ENCODE measurements at places on chromosomes 1 and 21.

- no peak for DNase-seq
Observed at GRCh38 chr1:114902343-114902742, 47.7 kb downstream of the SYCP1 start.

- no peak for DNase-seq
Observed at GRCh38 chr1:117861694-117862093, 67.7 kb downstream of the GDAP2 start.

GRCh38 chr1:37701051-37701450 is 8.7 kb downstream of the CDCA8 start:
- no peak for DNase-seq

DNA sequence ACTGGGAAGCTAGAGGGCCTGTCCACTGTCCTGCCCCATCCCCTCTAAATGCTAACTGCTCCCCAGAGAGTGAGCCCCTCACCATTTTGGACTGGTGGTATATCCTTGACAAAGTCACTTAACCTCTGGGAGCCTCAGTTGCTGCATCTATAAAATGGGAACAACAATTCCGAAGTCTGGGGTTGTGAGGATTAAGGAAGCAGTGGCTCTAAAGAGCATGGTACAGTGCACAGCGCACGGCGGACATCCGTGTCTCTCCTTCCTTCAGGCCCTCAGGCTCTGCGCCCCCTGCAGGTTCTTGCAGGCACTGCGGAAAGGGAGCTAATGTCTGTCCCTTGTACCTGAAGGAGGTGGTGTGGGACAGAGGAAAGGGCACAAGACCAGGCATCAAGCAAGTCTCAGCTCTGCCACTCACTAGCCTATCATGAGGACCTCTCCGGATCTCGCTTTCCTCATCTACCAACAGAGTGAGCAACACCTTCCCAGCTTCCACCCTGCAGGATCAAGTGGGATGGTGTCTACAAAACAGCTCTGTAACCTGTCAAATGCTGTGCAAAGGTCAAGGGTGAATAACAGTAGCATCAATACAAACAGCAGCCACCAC is 20.1 kb downstream of the ECE1 start:
- DNase-seq, result no peak

DNA sequence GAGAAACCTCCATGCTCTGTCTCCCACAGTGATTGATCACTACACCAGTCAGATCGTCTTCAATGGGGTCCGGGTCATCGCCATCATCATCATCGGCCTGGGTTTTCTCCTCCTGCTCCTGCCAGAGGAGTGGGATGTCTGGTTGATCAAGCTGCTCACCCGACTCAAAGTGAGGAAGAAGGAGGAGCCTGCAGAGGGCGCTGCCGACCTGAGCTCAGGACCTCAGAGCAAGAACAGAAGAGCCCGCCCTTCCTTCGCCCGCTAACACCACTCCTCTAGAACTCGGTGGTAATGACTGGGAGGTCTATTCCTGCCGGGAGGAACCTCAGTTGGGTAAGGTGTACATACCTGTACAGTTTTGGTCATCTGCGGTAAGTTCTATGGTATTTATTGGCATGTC is 50.3 kb upstream of the COA6 start:
- no peak for DNase-seq

- no peak for DNase-seq
Observed at GRCh38 chr1:157540160-157540748, 12.1 kb downstream of the FCRL5 start.

DNA sequence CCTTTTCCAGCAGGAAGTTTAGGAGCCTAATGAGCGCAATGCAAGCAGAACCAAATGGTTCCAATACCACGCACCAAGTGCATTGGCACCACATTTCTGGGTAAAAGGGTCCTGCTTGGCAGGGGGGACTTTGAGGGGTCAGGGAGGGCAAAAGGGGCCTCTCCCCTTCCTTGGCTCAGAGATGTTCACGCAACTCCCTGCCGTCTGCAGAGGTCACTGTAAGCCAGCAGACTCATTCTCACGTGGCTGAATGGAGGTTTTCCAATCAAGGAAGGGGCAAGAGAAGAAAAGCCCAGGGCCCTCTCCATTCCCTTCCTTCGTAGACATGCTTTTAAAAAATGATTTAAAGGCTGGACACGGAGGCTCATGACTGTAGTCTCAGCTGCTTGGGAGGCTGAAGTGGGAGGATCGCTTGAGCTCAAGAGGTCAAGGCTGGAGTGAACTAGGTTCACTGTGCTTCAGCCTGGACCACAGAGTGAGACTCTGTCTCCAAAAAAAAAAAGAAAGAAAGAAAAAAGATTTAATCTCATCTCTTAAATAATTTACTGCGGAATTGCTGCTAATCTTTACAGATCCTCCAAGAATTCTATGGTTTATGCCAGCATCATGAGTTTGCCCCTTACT is 80.3 kb downstream of the RUNX3 start:
- DNase-seq, result no peak

DNA sequence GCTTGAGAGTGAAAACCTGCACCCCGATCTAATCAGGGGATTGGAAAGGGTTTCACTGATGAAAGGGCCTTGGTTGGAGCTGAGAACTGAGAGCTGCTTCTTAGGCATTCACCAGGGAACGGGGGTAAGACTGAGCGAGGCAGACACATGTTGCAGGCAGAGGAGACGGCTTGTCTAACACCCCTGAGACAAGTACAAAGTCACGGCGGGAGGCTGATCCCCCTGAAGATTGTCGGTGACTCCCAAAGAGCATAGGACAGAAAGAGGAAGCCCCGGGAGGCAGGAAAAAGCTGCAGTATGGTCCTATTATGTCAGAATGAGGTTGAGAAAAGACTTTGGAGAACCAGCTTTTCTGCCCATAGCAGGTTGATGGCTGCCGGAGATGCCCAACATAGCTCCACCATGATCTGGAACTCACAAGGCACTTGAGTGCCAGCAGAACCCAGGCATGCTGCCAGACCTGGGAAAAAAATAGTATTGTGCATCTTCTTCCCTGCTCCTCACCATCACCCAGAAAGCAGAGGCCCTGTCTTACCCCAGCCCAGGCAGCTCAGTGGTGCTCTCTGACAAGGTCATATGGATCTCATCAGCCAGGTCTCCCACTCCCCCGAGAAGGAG is 463.9 kb upstream of the PROX1 start:
- DNase-seq, result no peak

DNA sequence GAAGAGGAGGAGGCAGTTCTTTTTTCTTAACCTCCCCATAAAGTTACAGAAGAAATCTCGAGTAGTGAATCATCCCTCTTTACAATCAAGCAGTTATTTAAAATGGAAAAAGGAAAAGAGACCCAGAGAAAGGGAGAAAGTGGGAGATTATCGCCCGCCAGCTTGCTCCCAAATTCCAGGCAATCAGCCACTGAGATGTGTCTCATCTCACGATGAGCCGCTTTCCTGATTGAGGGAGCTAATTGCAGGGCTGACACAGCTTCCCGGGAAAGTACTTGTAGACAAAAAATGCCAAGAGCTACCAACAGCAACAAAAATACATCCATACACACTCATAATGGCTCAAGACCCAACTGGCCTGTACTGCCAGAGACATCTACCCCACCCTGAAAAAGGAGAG is 191.6 kb upstream of the ZC3H12A start:
- no peak for DNase-seq

- DNase-seq, result no peak
Observed at GRCh38 chr21:38365521-38365920, 108.7 kb downstream of the KCNJ15 start.

- DNase-seq, result no peak
Observed at GRCh38 chr1:203117611-203118575, 9.6 kb upstream of the ADORA1 start.

DNA sequence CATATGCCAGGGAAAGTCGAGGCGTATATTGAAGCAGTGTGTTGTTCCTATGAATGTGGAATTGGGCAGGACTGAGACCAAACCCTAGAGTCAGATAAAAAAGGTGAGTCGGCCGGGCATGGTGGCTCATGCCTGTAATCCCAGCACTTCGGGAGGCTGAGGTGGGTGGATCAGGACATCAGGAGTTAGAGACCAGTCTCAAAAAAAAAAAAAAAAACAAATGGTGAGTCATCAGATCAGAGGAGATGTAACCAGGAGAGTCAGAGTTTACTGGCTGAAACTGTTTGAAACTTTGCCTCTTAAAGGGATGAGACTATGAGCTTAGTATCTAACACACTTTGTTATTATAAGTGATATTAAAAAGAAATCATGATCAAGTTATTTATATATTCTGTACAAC is 26.4 kb upstream of the SYCP1 start:
- no peak for DNase-seq

DNA sequence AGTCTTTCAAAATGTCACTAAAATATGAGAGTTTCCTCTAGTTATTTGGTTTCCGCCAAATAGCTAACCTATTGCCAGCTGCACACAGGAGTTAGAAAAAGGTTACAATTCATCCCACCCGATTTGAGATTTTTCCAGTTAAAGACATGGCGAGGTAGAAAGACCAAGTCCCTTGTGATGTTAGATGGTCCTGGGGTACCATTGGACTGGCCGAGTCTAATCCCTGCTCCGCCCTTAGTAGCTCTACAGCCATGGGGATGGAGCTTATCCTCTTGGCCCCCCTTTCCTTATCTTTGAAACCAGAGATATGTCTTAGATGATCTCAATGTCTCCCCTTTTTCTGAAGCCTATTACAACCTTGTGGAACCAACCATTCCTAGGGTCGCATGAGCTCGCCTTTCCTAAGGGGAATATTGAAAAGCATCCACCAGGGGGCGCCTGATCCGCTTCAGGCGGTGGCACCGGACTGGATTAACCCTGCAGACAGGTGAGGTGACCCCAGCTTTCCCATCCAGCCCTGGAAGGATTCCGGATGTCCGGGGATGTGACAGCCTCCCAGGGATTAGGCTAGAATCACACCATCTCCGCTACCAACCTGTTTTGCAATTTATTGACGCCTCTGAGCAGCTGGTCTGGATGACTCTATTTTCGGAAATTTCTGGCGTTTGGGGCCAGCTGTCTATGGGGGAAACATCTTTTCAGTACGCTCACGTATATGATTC is 68.3 kb upstream of the SIM2 start:
- peak; percentile 27 for DNase-seq

- DNase-seq, result no peak
Observed at GRCh38 chr1:116556289-116557006, 14.4 kb downstream of the CD58 start.

DNA sequence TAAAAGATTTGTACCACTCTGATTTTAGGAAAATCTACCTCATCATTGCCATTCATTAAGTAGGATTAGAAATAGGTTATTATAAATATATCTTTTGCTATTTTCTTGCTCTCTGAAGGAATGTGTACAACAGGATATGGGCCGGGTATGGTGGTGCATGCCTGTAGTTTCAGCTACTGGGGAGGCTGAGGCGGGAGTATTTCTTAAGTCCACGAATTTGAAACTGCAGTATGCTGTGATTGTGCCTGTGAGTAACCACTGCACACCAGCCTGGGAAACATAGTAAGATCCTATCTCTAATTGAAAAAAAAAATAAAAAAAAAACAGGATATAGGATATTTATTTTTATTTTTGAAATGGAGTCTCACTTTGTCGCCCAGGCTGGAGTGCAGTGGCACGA is 50.0 kb downstream of the CLIC4 start:
- DNase-seq, result no peak

DNA sequence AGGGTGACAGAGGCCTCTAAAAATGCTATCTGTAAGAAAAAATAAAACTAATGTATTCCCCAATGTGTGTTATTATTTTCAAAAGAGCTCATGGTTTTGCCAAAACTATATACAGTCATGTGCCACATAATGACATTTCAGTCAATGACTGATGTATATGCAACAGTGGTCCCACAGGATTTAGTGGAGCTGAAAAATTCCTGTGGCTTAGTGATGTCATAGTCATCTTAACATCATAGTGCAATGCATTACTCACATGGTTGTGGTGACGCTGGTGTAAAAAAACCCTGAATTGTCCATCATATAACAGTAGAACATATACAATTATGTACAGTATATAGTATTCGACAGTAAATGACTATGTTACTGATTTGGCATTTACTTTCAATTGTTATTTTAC is 172.4 kb downstream of the CACNA1E start:
- no peak for DNase-seq

- no peak for DNase-seq
Observed at GRCh38 chr1:210448297-210448892, 119.7 kb downstream of the HHAT start.

- peak; percentile 94 for DNase-seq
Observed at GRCh38 chr1:12143631-12144155, 23.1 kb upstream of the TNFRSF1B start.

GRCh38 chr1:43587594-43587993 is 56.9 kb downstream of the PTPRF start:
- no peak for DNase-seq

- peak; percentile 74 for DNase-seq
Observed at GRCh38 chr1:25543425-25544242, at the start of gene LDLRAP1. Gene LDLRAP1 (plus strand): TSS chr1:25543606. CDS start chr1:25543699, 93 bp downstream.

DNA sequence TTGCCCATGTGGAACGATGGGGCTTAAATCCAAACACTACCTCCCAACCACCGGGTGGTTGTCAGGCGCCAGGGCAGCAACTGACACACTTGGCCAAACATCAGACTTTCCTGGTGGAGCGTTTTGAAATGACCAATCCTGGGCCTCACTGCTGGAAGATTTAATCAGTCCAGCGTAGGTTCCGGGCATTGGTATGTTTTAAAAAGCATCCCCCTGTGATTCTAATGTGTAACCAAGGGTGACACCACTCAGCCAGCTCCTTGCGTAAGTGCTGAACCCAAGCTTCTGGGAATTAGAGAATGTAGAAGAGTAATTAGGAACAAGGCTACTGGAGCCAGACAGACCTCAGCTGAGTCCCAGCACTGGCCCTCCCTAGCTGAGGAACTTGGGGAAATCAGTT is 44.8 kb upstream of the KAZN start:
- DNase-seq, result no peak

All from T1000 (cell line).